ENCODE measurements at places on chromosomes 16 and 17. TPM values are rescaled to one million over a fixed set of nuclear protein-coding genes. Genes with fewer than 3 reads are reported as not detected.

CASKIN1 gene
- 0.77 TPM for total RNA-seq

PTX4 gene
- total RNA-seq = not detected

DNA sequence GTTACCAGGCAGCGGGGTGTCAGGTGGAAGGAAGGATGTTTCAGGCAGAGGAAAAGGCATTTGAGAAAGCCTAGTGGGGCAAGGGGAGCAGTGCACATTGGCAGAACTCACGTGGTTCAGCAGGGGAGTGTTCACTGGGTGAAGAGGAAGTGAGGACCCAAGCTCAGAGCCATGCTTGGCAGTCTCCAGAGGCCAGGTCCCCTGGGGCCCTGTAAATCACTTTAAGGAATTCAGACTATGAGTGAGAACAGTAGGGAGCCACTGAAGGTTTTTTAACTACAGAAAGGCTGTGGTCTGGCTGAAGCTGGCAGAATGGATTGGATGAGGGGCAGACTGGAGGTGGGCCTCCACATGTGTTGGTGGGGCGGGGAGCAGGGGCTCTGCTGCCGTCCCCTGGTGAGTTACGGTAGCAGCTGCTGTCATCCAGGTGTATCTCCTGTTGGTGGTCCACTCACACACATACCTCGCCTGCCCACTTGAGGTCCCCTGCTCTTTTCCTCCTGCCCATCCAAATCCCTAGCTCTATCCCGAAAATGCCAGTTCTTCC lies 5.1 kb downstream of the CLEC16A start:
- no peak for DNase-seq

GRCh38 chr16:19844945-19845641 lies 39.6 kb downstream of the GPRC5B start:
- no peak for DNase-seq

CCL1 gene
- total RNA-seq = not detected
